NCI-H460 (cell line): ENCODE measurements at places on chromosomes 11 and 22. TPM values are rescaled to one million over a fixed set of nuclear protein-coding genes. Genes with fewer than 3 reads are reported as not detected.

- DNase-seq: no peak
Measured at GRCh38 chr22:45775062-45775461, 103.4 kb downstream of the ATXN10 start.

GRCh38 chr11:126809514-126810289 lies 190.9 kb downstream of the KIRREL3 start:
- no peak for DNase-seq

DNA sequence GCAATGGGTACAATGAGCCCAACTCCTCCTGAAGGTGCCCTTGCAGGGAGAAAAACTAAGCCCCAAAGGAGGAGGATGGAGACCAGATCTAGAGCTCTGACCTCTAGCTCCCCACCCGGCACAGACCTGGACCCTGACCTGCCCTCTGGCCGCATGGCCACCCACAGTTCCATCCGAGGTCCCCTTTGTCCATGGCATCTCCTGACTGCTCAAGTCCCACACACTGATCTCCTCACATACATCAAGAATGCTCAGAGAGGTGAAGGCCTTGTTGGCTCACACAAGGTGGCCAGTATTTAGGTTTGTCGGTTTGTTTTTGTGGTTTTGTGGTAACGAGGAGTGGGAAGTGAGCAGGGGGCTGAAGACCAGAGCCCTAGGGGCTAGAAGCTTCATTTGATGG lies 423.5 kb upstream of the B3GAT1 start:
- DNase-seq: no peak

DNA sequence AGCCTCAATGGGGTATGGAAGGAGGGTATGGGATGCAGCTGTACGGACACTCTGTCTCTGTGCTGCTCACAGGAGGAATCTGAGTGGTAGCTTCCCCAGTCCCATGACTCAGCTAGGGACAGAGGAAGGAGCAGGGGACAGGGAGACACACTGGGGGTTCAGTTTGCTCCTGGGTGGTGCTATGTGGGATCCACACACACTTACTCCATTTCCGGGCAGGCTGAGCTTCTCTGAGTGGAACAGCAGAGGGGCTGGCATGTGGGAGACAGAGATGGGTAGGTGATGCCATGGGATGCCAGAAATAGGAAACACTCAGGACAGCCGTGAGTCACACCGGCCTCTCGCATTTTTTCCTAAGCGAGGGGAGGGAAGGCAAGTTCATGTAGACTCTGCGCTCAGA lies 59.2 kb upstream of the KIRREL3 start:
- no peak for DNase-seq

GRCh38 chr11:93791493-93791892 lies 7.4 kb downstream of the MED17 start:
- no peak for DNase-seq

DNA sequence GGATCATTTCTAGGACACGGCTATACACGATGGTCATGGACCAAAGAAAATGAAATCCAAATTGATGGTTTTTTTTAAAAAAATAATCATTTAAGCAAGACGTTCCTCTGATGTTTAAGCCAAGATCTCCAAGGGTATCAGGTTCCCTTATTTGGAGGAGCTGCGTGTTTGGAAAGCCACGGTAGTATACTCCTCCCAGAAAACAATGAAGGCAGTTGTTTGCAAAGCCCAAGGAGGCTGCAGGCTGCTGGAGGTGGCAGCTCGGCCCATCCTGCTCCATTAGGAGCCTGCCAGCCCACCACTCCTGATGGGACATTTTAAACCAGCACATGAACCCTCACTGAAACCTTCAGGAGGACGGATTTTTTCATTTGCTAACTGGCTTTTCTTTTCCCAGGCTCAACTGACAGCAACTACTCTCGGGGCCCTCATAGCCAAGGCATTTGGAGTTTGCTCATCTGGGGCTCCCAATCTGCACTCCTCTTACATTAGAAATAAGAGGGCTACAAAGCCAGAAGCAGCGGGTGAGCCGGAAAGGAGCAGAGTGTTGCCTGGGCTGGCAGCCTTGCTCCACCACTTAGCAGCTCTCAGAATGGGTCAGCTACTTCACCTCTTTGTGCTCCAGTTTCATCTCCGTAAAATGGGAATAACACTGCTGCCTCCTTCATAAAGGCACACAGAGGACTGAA lies 58.4 kb downstream of the ABTB2 start:
- no peak for DNase-seq

GRCh38 chr11:45913942-45914635 lies 3.6 kb downstream of the PEX16 start:
- DNase-seq: no peak

- no peak for DNase-seq
Measured at GRCh38 chr11:104843150-104843836, 55.0 kb downstream of the CASP12 start.

DNA sequence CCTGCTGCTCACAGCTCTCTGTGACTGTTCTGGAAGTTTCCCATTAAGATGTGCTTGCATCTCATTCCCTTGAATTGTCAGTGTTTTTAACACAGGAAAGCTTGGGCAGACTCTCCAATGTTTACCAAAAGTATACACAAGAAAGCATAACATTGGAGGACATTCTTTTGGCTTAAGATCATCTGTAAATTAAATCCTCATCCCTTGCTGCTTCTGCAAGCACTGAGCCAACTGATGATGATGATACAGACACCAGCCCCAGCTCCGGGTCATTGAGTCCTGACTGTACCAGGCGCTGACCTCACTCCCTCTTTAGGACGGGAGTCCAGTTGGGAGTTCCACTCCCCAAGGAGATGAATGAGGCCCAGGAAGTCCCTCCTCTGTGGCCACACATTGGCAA lies 23.8 kb downstream of the CD82 start:
- no peak for DNase-seq

DNA sequence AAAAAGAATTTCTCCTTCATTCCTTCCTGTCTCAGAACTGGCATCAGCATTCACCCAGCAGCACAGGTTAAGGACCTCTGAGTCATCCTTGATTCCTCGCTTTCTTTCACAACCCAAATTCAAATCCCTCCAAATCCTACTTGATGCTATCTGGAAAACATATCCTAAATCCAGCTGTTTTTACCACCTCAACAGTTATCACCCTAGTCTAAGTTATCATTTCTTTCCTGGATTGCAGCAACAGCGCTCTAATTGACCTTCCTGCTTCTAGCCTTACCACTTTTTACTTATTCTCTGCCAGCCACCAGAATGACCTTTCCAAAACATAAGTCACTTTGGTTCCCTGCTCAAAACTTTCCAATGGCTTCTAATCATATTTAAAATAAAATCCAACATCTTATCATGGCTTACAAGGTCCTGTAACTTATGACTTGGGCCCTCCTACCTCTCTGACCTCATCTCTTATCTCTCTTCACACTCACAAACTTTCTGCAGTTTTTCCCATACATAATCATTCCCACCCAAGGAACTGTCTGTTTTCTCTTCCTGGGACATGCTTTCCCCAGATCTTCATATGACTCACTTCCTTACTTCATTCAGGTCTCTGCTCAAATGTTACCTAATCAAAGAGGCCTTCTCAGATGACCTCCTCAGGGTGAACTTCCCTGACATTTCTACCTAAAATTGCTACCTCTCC lies 119.4 kb downstream of the TTC28 start:
- DNase-seq: no peak

The CFAP300 gene
- total RNA-seq: 8.2 and 9.0 TPM in 2 replicates

The KCNJ5 gene
- not detected in 2 replicates for total RNA-seq

The C11orf91 gene
- total RNA-seq: not detected in 2 replicates
